ENCODE measurements at places on chromosomes 11 and 22. TPM values are rescaled to one million over a fixed set of nuclear protein-coding genes. Genes with fewer than 3 reads are reported as not detected.

GLYAT gene
- total RNA-seq = not detected

CD3E gene
- total RNA-seq = 364 TPM

GRCh38 chr11:118398791-118399559 is 2.4 kb upstream of the ATP5MG start:
- peak; percentile 33 for DNase-seq

SEC14L2 gene
- total RNA-seq = 9.1 TPM

MS4A1 gene
- total RNA-seq = 7.3 TPM

DNA sequence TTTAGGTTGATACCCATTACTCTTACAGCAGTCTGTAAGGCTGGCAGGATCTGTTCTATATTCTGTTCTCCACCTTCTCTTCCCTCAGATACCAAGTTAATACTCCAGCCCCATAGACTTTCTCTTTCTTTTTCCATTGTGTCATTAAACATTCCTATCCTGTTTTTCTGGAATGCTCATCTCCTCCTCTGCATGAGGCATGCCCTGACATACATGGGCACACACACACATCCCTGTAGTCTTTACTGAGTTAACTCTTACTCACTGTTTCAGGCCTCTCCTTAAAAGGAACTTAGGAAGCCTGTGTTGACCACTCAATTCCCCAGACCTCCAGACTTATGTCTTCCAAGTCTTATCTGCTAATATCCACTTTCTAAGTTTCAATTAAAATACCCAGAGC is 476.8 kb downstream of the METTL15 start:
- no peak for DNase-seq

MB gene
- total RNA-seq = not detected

- DNase-seq = no peak
These were observed 22.2 kb downstream of the OPCML start for GRCh38 chr11:133509924-133510697.

DNA sequence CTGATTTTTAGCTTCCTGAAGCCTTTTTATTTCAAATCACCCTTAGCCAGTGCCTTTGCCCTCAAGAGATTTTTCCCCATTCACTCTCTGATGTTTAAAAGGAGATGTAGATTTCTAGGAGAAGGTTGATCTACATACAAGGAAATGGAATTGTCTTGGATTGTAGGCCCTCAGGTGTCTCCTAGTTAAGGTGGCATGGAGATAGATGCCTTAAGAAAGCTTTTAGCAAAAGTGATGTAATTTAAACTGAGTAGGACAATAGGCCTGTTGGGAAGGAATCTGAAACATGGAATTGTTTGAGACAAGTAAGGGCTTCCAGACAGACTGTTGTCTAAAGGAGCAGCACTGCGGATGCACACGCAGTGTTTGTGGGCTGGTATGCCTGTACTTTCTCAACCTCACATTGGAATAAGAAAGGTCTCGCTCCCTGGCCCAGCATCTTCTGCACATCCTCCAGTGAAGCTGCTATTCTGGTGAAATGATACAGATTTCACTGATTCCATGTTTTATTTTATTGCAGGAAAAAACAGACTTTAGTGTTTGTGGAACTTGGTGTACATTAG is 69.8 kb upstream of the SLC25A18 start:
- DNase-seq = no peak

APOL5 gene
- total RNA-seq = not detected

GRCh38 chr11:134636071-134636470 is 224.0 kb upstream of the B3GAT1 start:
- no peak for DNase-seq

Data from activated naive CD8-positive, alpha-beta T cell treated with anti-CD3 and anti-CD28 coated beads for 36 hours (primary cell).